Ascending aorta (tissue), 2 donors: ENCODE measurements at places on chromosomes 1 and 21.

- H3K36me3 ChIP-seq, result no peaks in the 10 kb centered on the region
- H3K4me1 ChIP-seq, result no peaks in the 10 kb centered on the region
- no peaks in the 10 kb centered on the region for H3K27me3 ChIP-seq
- H3K4me3 ChIP-seq, result no peak overlapping the region
Observed at GRCh38 chr1:157831968-157832626, 9.5 kb downstream of the CD5L start.

GRCh38 chr1:114080511-114081436 lies 72.9 kb downstream of the SYT6 start:
- no peaks in the 10 kb centered on the region for H3K27me3 ChIP-seq
- DNase-seq, result no peak
- no peak overlapping the region for H3K4me3 ChIP-seq
- H3K4me1 ChIP-seq, result peaks cover 2% of the 10 kb centered on the region
- no peak overlapping the region for H3K27ac ChIP-seq
- no peaks in the 10 kb centered on the region for H3K36me3 ChIP-seq

- no peak overlapping the region for H3K27ac ChIP-seq
- H3K4me3 ChIP-seq, result no peak overlapping the region
- H3K27me3 ChIP-seq, result no peaks in the 10 kb centered on the region
- H3K4me1 ChIP-seq, result no peaks in the 10 kb centered on the region
- H3K36me3 ChIP-seq, result no peaks in the 10 kb centered on the region
Observed at GRCh38 chr1:48202030-48202752, 20.3 kb upstream of the SLC5A9 start.

- H3K27me3 ChIP-seq, result no peaks in the 10 kb centered on the region
- no peak overlapping the region for H3K27ac ChIP-seq
- H3K4me1 ChIP-seq, result peaks cover 2% of the 10 kb centered on the region
- peak overlapping the region; percentile 72 for H3K4me3 ChIP-seq
- H3K36me3 ChIP-seq, result no peaks in the 10 kb centered on the region
Observed at GRCh38 chr1:63368131-63368530, 704 bp downstream of the ALG6 start.

- no peak for DNase-seq
- no peak overlapping the region for H3K4me3 ChIP-seq
- peaks cover 12% of the 10 kb centered on the region for H3K27me3 ChIP-seq
- no peak overlapping the region for H3K27ac ChIP-seq
Observed at GRCh38 chr1:2441746-2442145, 29.4 kb upstream of the PEX10 start.

GRCh38 chr1:119276558-119276957 lies 92.0 kb upstream of the HAO2 start:
- no peak overlapping the region for H3K4me3 ChIP-seq
- H3K27me3 ChIP-seq, result no peaks in the 10 kb centered on the region
- no peak for DNase-seq
- no peak overlapping the region for H3K27ac ChIP-seq

GRCh38 chr1:107339775-107340174 lies 198.9 kb downstream of the NTNG1 start:
- no peaks in the 10 kb centered on the region for H3K36me3 ChIP-seq
- DNase-seq, result no peak
- H3K4me1 ChIP-seq, result no peaks in the 10 kb centered on the region

DNA sequence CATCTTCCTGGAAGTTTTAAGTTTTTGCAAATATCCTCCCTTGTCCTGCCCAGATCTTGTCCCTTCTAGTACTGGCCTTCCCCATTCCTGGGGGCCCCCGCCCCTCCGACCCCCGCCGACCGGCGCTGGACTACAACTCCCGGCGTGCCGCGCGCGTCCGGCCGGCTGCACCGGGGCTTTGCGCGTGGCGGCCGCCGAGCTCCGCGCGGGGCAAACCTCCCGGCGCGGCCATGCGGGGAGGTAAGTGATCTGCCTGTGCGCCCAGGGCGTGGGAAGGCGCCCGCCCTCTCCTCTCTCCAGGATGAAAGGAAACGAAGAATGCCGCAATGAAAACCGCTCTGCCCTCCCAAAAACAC lies 3.2 kb upstream of the SAMD13 start:
- H3K27ac ChIP-seq, result peak overlapping the region; percentile 84
- H3K4me1 ChIP-seq, result peaks cover 15% of the 10 kb centered on the region
- H3K4me3 ChIP-seq, result peak overlapping the region; percentile 79
- H3K27me3 ChIP-seq, result no peaks in the 10 kb centered on the region
- no peak for DNase-seq

DNA sequence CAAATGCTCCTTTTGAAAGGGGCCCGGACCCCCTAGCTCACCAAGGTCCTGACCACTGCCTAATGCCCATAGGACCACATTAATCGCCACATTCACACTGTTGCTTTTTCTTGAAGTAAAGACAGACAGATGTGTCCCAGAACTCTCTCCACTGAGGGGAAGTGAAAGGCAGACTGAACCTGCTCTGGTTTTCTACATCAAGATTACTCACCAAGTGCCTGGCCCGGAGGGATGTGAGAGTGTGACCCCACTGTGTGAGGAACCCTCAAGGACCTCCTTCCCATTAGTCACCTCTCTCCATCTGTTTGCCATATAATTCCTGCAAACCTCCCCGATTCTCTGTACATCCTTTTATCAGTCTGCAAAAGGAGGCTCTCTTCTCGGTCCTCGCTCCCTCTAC lies 381.5 kb downstream of the OMA1 start:
- no peaks in the 10 kb centered on the region for H3K36me3 ChIP-seq
- no peaks in the 10 kb centered on the region for H3K27me3 ChIP-seq
- no peak overlapping the region for H3K27ac ChIP-seq
- H3K4me3 ChIP-seq, result no peak overlapping the region

GRCh38 chr1:202710070-202711045 lies at the start of gene SYT2:
TSS of gene SYT2 (minus strand) at chr1:202710454. CDS start at chr1:202605772, 104,682 bp downstream.
- no peaks in the 10 kb centered on the region for H3K36me3 ChIP-seq
- H3K4me1 ChIP-seq, result no peaks in the 10 kb centered on the region
- H3K4me3 ChIP-seq, result peak within 1 kb of the TSS; percentile 55

GRCh38 chr1:160801836-160802580 lies 6.0 kb downstream of the LY9 start:
- H3K4me1 ChIP-seq, result no peaks in the 10 kb centered on the region
- H3K36me3 ChIP-seq, result no peaks in the 10 kb centered on the region
- H3K4me3 ChIP-seq, result no peak overlapping the region

GRCh38 chr1:221157026-221157761 lies 278.0 kb downstream of the HLX start:
- H3K27ac ChIP-seq, result no peak overlapping the region
- no peak overlapping the region for H3K4me3 ChIP-seq
- H3K4me1 ChIP-seq, result no peaks in the 10 kb centered on the region
- H3K27me3 ChIP-seq, result no peaks in the 10 kb centered on the region

DNA sequence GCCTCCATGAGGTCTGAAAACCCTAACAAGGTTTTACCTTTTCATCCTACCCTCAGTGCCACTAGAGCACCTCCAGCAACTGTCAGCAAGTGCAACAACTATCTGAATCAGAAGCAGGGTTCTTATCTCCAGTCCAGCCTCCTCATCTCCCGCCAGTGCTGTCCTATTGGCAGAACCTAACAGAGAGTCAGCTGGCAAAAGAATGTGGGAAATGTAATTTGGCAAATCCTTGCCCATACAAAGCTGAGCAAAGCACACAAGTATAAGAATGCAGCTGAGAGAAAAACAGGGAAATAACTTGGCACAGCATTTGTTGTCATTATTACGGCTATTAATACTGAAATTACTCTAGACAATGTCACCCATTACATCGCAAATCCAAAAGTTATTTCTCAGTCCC lies 124.2 kb downstream of the ATP6V1G3 start:
- H3K36me3 ChIP-seq, result no peaks in the 10 kb centered on the region
- no peaks in the 10 kb centered on the region for H3K27me3 ChIP-seq
- no peaks in the 10 kb centered on the region for H3K4me1 ChIP-seq
- no peak overlapping the region for H3K27ac ChIP-seq
- no peak overlapping the region for H3K4me3 ChIP-seq

DNA sequence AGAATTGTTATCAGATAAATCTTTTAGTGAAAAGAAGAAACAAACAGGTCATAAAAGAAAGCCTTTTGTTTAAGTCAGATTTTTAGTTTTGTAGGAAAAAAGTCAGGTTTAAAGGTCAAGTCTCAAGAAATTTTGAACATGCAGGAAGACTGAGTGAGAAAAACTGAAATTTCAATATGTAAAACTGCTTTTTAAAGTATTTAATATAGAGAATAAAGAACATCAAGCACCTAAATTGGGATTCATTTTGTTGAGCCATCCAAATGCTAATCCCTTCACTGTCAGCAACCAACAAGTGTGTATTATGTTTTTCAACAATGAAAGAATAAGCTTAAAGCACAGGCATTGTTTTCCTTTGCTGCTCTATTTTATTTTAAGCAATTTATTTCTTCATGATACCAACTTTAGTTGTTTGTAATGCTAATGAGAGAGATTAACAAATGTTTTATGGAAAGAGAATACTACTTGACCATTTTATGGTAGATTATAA lies 114.9 kb upstream of the SERTAD4 start:
- no peaks in the 10 kb centered on the region for H3K27me3 ChIP-seq
- no peak overlapping the region for H3K4me3 ChIP-seq
- no peaks in the 10 kb centered on the region for H3K36me3 ChIP-seq
- no peaks in the 10 kb centered on the region for H3K4me1 ChIP-seq

GRCh38 chr1:61215119-61215518 lies 132.8 kb downstream of the NFIA start:
- no peaks in the 10 kb centered on the region for H3K36me3 ChIP-seq
- H3K27ac ChIP-seq, result peak overlapping the region; percentile 43
- no peak for DNase-seq
- no peak overlapping the region for H3K4me3 ChIP-seq

GRCh38 chr1:59063501-59063900 lies 233.4 kb upstream of the FGGY start:
- no peaks in the 10 kb centered on the region for H3K27me3 ChIP-seq
- H3K36me3 ChIP-seq, result no peaks in the 10 kb centered on the region
- H3K27ac ChIP-seq, result no peak overlapping the region
- DNase-seq, result no peak

GRCh38 chr1:174626031-174627025 lies 178.6 kb downstream of the GPR52 start:
- H3K27me3 ChIP-seq, result no peaks in the 10 kb centered on the region
- H3K4me3 ChIP-seq, result no peak overlapping the region
- no peaks in the 10 kb centered on the region for H3K4me1 ChIP-seq
- H3K27ac ChIP-seq, result no peak overlapping the region
- no peaks in the 10 kb centered on the region for H3K36me3 ChIP-seq

DNA sequence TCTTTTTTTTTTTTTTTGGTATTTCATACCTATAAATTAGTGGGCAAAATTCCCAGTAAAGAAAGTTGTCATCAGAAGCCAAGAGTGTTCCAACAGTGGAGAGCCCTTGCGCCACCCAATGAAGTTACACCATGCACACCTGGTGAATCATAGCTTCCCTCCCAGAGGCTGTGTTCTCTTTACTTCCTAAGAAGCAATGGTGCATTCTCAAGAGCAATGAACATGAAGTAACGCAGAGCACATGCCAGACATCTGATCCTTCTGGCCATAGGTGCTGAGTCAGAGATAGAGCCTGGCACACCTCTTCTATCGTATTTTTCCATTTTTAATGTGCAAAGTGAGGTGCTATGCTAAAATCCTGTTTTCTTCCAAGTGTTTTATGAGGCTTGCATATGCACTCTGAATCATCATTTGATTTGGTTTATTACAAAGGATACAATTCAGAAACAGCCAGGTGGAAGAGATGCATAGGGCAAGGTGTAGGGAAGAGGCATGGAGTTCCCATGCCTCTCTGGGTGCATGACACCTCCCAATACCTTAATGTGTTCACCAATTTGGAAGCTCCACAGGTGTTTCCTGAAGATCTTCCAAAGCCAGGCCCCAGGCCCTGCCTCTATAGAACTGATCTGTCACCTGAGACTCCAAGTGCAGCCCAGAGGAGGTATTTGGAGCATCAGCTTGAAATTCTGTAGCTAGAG lies 408.0 kb downstream of the SIPA1L2 start:
- H3K4me3 ChIP-seq, result no peak overlapping the region
- no peak overlapping the region for H3K27ac ChIP-seq
- H3K36me3 ChIP-seq, result no peaks in the 10 kb centered on the region

- H3K4me3 ChIP-seq, result no peak overlapping the region
- no peaks in the 10 kb centered on the region for H3K4me1 ChIP-seq
- DNase-seq, result no peak
- no peak overlapping the region for H3K27ac ChIP-seq
- no peaks in the 10 kb centered on the region for H3K27me3 ChIP-seq
Observed at GRCh38 chr1:109864047-109864822, 46.4 kb upstream of the CSF1 start.

DNA sequence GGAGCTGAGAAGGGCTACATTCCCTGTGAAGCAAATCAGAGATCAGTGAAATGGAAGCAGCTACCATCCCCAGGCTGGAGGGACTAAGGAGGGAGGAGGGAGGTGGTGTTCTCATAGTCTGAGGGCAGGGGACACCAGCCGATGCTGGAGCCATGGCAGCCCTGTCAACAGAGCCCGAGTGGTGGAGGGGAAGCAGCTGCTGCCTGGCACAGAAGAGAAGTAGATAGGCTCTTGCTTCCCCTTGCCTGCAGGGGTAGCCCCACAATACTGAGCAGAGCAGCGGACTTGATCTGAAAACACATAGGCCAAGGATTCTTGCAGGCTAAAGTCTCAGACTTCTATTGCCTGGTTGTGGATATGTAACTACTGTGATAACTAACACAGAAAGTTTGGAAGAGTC lies 255.1 kb downstream of the FGGY start:
- H3K36me3 ChIP-seq, result no peaks in the 10 kb centered on the region
- H3K27me3 ChIP-seq, result no peaks in the 10 kb centered on the region
- no peak overlapping the region for H3K27ac ChIP-seq
- no peak overlapping the region for H3K4me3 ChIP-seq
- DNase-seq, result no peak

DNA sequence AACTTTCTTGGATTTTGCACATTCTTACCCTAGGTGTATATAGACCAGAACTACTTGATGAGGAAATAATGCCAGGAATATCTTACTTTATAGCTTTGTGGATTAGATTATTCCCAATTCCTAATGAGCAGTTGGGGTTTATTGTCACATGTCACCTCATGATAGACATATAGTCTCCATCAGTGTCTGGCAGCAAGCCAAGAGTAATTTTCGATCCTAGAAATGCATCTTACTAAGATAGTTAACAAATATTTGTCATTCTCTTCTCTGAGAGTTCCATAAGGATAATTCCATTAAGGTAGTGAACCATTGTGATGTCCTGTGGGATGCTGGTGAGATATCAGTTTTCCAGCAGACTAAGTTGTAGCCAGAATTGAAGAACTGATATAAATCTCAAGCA lies 1282.9 kb upstream of the B3GALT2 start:
- no peaks in the 10 kb centered on the region for H3K27me3 ChIP-seq
- no peak overlapping the region for H3K27ac ChIP-seq
- DNase-seq, result no peak

DNA sequence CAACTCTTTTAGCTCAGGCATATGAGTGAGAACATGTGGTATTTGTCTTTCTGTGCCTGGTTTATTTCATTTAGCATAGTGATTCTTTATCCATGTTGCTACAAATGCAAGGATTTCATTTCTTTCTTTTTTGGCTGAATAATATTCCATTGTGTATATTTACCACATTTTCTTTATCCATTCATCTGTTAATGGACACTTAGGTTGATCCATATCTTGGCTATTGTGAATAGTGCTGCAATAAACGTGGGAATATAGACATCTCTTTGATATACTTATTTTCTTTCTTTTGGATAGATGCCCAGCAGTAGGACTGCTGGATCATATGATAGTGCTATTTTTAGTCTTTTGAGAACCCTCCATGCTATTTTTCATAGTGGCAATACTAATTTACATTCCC lies 30.8 kb downstream of the ASB17 start:
- no peaks in the 10 kb centered on the region for H3K36me3 ChIP-seq
- no peak overlapping the region for H3K4me3 ChIP-seq
- no peaks in the 10 kb centered on the region for H3K27me3 ChIP-seq
- H3K4me1 ChIP-seq, result no peaks in the 10 kb centered on the region
